Lower leg skin (tissue), 4 donors: ENCODE measurements at places on chromosomes 4 and X.

DNA sequence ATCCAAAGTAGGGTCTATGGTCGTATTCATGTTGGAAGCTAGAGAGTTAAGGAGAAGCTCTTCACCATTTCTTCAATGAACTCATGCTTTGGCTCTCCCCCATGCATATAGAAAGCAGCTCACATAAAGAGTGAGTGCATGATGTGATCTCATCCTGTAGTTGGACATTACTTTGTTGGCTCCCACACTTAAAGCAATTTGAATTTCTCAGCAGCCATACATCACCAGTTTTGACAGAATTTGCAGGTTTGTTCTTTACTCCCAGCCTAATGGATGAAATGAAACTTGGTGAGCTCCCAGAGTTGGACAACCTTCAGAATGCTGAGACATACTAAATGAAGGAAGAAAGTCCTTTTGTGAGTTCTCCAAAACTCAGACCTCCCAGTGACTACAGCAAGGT, 613.5 kb downstream of the IQCM start:
- DNase-seq: no peak

GRCh38 chr4:26015133-26015651, 101.2 kb downstream of the SMIM20 start:
- DNase-seq: peak; percentile 90

DNA sequence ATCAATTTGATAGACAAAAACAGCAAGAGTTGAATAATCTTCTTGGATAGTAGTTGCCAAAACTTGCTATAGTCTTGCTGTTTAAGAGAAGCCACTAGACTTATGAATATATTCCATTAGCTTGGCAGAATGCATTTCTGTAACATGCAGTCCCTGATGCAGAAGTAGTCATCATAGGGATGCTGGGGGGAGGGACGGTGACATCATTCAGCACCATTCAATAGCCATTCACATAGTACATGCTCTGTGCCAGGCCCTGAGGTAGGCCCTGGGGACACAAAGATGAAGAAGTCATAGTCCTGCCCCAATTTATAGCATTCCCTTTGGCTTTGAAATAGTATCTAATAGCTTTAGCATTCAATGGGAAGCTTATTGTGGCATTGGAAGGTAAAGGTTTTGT, 185.5 kb upstream of the AFF2 start:
- no peak for DNase-seq

- DNase-seq: no peak
Measured at GRCh38 chr4:123588631-123589241, 192.1 kb downstream of the SPRY1 start.

DNA sequence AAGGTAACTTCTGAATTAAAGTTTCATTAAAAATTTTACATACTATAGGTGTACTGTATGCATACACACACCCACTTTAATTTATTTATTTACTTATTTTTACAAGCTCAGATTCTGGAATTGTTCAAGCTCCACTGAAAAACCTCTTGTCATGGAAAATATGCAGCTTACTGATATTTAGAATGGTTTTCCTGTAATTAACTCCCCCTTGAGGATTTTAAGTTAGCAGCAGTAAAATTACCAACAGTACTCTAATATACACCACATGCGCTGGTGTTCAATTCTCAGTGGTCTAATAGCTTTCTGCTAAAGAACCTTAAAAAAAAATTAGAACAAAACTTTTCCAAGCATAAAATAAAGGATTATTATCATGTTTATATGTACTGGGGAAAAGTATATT, 12.0 kb downstream of the MAB21L2 start:
- DNase-seq: no peak

DNA sequence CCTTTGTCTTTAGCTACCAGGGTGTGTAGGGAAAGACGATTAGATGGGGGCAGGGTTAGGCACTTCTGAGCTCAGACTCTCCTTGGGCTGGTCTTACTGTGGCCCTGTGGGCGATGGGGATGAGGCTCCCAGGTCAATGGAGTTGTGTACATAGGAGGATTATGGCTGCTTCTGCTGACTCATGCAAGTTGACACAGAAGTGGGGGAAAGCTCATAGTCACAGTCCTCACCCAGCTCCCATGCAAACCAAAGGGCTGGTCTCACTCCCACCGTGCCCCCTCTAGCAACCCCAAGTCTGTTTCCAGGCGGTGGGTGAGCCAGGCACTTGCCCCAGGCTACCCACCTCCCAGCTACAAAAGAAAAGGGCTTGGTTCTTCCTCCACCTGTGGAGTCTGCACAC, 24.4 kb upstream of the VSIG4 start:
- DNase-seq: no peak

- no peak for DNase-seq
Measured at GRCh38 chr4:132015321-132015720, 1133.8 kb upstream of the PCDH10 start.

GRCh38 chrX:57772637-57773036, 92.6 kb upstream of the NLRP2B start:
- DNase-seq: no peak

DNA sequence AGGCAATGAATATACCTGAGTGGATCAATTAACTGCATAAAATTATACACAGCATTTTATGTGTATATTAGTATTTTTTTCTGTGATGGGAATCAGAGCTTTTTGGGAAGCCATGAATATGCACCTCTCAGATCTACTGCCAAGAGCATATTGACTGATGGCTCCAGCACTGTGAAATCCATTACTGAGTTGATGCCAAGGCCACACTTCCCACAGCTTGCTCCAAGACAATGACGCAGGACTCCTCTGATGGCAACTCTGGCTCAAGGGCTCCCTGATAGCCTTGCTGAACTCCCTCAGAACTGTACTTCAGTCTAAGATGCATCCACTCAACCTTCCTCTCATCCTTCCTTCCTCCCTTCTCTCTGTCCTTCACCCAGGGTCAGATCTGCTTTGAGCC, 82.7 kb downstream of the OTC start:
- no peak for DNase-seq

DNA sequence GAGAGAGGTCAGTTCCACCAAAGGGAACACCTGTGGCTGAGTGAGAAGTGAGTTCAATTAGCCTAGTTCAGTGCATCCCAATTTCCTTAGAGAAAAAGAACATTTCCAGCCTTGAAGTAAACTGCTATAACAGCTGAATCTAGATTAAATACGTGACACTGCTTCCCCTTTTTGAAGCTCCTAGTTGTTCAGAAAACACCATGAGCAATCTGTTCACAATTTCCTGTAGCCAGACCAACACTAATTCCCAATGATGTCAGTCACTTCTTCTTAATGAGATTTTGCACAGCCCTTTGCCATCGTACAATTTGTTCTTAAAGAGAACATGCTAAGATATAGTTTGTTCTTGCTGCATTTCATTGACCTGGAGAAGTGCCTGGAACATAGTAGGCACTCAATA, 144.6 kb upstream of the EDNRA start:
- no peak for DNase-seq

DNA sequence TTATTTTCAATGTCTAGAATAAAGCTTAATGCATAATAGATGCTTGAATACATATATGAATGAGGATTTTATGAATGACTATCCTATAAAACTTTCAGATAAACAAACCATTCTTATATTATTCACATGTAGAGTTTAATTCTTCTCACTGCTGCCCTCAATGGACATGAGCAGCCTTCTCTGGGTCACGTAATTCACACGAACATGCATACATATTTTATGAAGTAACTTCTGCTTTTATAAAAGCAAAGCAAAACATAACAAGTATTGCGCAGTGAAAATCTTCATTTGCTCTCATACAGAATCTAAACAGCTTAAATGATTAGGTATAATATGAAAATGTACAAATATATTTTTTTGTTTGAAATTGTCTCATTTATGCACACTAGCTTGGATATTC, 116.7 kb downstream of the TMA16 start:
- no peak for DNase-seq

- DNase-seq: no peak
Measured at GRCh38 chr4:133969202-133969848, 232.3 kb downstream of the PABPC4L start.

DNA sequence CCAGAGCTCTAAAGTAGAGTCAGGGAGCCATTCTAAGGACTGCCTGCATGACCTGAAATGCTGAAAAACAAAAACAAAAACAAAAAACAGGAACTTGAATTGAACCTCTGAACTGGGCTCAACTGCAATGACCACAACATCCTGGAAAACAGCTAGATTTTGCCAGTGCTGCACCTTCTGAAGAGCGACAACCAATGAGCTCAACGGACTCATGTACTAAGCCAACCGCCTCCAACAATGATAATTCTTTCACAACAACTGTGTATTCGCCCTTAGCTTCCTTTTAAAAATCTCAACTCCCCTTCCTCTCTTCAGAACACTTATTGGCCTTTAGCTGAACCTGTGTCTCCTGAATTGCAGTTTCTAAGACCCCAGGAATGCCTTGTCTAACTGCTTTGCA, 69.8 kb downstream of the HAUS3 start:
- DNase-seq: no peak

DNA sequence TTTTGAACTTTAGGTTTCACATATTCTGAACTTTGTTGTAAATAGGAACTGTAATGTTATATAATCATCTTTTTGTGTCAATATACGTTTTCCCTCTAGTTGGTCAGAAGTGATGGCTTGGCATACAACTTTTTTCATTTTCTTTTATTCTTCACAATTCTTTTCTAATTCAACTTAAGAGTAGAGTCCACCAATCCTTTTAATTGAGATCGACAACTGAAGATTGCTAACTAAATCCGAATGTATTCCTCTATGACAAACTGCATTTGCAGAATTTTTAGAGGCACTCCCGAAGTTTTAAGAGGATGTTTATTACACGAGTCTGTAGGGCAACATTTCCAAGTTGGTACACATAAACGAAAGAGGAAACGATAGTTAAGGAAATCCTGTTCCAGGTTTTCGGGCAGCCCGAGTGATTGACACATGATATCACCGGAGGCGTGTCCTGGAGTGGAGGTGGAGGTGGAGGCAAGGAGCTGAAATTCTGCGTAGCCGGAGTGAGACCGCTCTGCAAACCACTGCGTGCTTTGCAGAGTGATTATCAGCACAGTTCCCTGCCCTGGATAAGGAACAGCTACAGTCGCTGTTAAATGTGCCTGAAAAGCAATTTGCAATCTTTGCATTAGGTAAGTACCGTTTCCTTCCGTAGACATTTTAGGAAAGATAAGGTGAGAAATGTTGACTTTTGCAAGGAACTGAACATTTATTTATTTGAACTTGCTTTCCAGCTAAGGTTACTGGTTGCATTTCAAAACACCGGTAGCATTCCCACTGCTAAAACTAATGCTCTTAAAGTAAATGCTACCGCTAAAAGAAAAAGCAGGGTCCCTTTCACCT, at the start of gene SPRY1:
Gene SPRY1, plus strand, starts transcription at position 489 of the 837 bp plus-strand sequence. CDS start 4,797 bp downstream, outside the sequence.
- DNase-seq: peak; percentile 95

DNA sequence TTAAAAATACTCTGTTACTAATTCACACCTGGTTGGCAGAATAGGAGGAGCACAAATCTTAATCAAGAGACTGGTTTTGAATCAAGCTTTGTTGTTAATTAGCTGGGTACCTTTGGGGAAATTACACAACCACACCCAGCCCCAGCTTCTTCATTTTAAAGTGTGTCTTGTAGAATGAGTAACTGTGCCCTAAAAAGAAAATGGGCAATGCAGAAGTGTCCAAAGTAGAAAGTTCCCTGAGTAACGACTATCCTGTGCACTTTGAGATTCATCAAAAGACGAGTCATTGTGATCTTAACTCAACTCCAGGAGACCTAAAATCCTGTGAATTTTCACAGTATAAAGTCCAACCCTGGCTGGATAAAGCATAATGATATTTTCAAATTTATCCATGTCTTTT, 792.3 kb upstream of the HS3ST1 start:
- no peak for DNase-seq

- DNase-seq: no peak
Measured at GRCh38 chr4:82969414-82969813, 41.2 kb downstream of the LIN54 start.

DNA sequence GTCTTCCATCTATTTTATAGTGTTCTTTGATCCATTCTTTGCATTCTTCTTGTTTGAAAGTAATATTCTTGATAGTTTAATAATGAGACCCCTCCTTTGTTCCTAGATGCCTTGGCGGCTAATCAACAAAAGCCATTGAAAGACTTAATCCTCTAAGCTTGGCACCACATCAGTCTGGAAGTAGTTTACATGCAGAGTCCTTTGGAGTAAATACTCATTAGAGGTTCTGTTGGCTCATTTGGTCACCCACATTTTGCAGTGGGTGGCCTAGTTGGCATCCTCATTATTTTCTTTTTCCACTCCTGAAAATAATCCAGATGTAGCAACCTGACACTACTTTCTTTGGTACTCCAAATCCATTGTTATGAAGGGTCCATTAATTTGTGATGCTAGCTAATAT, 64.5 kb downstream of the DKK2 start:
- DNase-seq: no peak

GRCh38 chrX:136735601-136736000, 45.1 kb downstream of the ARHGEF6 start:
- no peak for DNase-seq

- peak; percentile 71 for DNase-seq
Measured at GRCh38 chr4:147731580-147732517, at the start of gene ARHGAP10. Gene ARHGAP10 (plus strand): TSS chr4:147732088. CDS start chr4:147732302, 214 bp downstream.
